ENCODE measurements at places on chromosomes 11 and 22. TPM values are rescaled to one million over a fixed set of nuclear protein-coding genes. Genes with fewer than 3 reads are reported as not detected.
A peak's percentile ranks its signal among the peaks of the same experiment; 100 is the strongest.

- no peak overlapping the region for H3K4me3 ChIP-seq
- H3K27ac ChIP-seq = peak overlapping the region; percentile 56
- no peak for DNase-seq
- H3K4me1 ChIP-seq = peaks cover 28% of the 10 kb centered on the region
- no peaks in the 10 kb centered on the region for H3K36me3 ChIP-seq
- no peaks in the 10 kb centered on the region for H3K27me3 ChIP-seq
Measured at GRCh38 chr11:59707371-59707770, 6.3 kb downstream of the OR10V1 start.

DNA sequence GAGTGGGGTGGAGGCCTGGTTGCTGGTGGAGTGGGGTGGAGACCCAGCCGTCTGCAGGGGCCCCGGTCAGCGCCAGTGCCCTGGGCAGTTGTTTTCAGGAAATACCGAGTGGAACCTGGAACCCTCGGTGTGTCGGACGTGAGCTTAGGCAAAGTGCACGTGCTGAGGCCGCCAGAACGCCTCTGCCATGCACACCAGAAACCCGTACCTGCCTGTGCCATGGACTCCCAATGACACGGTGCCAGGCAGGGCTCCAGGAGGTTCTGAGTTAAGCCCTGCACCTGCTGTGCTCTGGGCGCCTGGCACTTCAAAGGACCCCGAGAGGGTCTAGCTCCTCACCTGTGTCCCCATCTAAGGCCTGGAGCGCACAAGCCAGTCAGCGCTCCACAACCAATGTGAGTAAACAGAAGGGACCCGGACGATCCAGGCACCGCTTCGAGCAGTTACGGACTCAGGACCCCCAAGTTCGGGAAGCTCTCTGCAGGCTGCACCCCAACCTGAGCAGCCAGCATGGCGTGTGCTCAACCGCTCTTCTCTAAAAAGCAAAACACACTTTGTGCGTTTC lies 12.3 kb downstream of the TOLLIP start:
- DNase-seq = no peak
- no peaks in the 10 kb centered on the region for H3K36me3 ChIP-seq
- no peak overlapping the region for H3K27ac ChIP-seq
- H3K27me3 ChIP-seq = no peaks in the 10 kb centered on the region
- no peak overlapping the region for H3K4me3 ChIP-seq
- peaks cover 11% of the 10 kb centered on the region for H3K4me1 ChIP-seq

DNA sequence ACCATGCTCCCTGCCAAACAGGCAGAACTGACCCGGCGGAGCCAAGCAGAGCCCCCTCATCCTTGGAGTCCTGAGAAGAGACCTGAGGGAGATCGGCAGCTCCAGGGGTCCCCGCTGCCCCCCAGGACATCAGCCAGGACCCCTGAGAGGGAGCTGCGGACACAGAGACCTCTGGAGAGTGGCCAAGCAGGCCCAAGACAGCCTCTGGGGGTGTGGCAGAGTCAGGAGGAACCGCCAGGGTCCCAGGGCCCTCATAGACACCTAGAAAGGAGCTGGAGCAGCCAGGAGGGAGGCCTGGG lies 37.5 kb downstream of the TRIOBP start:
- no peaks in the 10 kb centered on the region for H3K36me3 ChIP-seq
- H3K27ac ChIP-seq = no peak overlapping the region
- no peak overlapping the region for H3K4me3 ChIP-seq
- peaks cover 9% of the 10 kb centered on the region for H3K4me1 ChIP-seq
- no peaks in the 10 kb centered on the region for H3K27me3 ChIP-seq
- DNase-seq = no peak

- H3K4me1 ChIP-seq = no peaks in the 10 kb centered on the region
- H3K27ac ChIP-seq = no peak overlapping the region
- H3K36me3 ChIP-seq = 0 out of 2 replicates have a peak, but pooled peaks cover 6% of the 10 kb centered on the region
- DNase-seq = no peak
- no peaks in the 10 kb centered on the region for H3K27me3 ChIP-seq
Measured at GRCh38 chr11:110599207-110599606, 113.0 kb downstream of the ARHGAP20 start.

GRCh38 chr22:25896592-25896991 lies 154.6 kb downstream of the MYO18B start:
- DNase-seq = no peak
- no peak overlapping the region for H3K27ac ChIP-seq
- no peaks in the 10 kb centered on the region for H3K36me3 ChIP-seq
- no peaks in the 10 kb centered on the region for H3K4me1 ChIP-seq
- H3K4me3 ChIP-seq = no peak overlapping the region
- no peaks in the 10 kb centered on the region for H3K27me3 ChIP-seq

- no peak overlapping the region for H3K4me3 ChIP-seq
- H3K27me3 ChIP-seq = no peaks in the 10 kb centered on the region
- no peak overlapping the region for H3K27ac ChIP-seq
- DNase-seq = no peak
Measured at GRCh38 chr22:35873426-35873825, 155.2 kb downstream of the RBFOX2 start.

Gene APOL5
- not detected for total RNA-seq

DNA sequence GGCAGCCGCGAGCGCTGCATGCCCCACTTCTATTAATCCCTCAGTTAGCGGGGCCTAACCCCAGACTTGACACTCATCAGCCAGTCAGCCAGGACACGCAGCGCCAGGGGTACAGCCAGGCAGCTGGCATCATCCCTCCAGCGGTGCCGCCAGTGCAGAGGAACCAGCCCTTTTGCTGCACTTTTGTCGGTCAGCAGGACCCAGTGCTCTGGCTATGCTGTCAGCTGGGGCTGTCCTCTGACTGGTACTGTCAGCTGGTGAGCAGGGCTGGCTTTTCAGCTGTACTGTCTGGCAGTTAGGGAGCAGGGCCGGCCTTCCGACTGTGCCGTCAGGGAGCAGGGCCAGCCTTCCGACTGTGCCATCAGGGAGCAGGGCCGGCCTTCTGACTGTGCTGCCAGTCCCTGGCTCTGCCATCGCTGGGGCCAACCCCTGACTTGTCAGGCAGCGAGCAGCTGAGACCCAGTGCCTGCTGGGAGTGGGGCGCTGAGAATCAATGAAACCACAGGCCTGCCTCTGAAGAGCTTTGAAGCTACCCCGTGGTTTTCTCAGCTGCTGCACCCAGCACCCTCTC lies 115.4 kb downstream of the KIAA1671 start:
- no peaks in the 10 kb centered on the region for H3K4me1 ChIP-seq
- peak; percentile 32 for DNase-seq
- H3K27ac ChIP-seq = no peak overlapping the region
- H3K4me3 ChIP-seq = no peak overlapping the region

DNA sequence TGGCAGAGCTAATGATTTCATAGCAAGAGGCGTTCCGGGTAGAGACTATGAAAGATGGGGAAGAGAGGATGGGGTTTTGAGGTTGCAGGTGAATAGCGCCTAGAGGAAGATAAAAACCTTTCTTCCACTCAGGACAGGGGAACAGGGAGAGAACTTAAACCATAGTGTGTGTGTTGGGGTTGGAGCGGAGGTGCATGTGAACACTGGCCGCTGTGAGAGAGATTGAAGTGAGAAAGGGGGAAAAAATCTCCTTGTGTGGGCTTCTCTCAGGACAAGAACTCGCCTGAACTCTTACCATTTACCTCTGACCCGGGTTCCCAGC lies 3.4 kb downstream of the BSX start:
- H3K27me3 ChIP-seq = peaks cover 97% of the 10 kb centered on the region
- no peaks in the 10 kb centered on the region for H3K4me1 ChIP-seq
- no peaks in the 10 kb centered on the region for H3K36me3 ChIP-seq
- no peak overlapping the region for H3K27ac ChIP-seq
- no peak overlapping the region for H3K4me3 ChIP-seq

Gene GRAMD1B
- 14.8 TPM for total RNA-seq

DNA sequence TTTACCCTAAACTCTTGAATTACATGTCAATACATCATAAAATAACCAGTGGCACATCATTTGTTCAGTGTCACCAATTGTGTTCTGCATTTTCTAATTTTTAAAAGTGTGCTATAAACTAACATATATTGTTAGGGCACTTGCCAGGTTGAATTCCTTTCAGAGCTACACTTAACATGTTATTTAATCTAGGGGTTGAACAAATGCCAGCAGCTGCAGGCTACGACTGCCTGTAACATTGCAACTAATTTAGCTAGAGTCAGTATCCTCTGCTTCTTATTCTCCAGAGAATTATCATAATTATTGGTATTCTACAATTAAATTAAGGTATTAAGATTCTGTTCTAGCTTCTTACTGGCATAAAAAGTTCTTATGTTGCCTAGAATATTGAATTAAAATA lies 46.4 kb upstream of the ARHGAP42 start:
- H3K27ac ChIP-seq = no peak overlapping the region
- no peak overlapping the region for H3K4me3 ChIP-seq
- no peaks in the 10 kb centered on the region for H3K36me3 ChIP-seq
- H3K27me3 ChIP-seq = peaks cover 8% of the 10 kb centered on the region

Gene MS4A3
- not detected for total RNA-seq

- H3K4me3 ChIP-seq = no peak overlapping the region
- peak; percentile 49 for DNase-seq
- H3K27ac ChIP-seq = no peak overlapping the region
- H3K36me3 ChIP-seq = no peaks in the 10 kb centered on the region
- H3K27me3 ChIP-seq = no peaks in the 10 kb centered on the region
Measured at GRCh38 chr11:68383976-68384501, 71.6 kb downstream of the LRP5 start.

- no peaks in the 10 kb centered on the region for H3K27me3 ChIP-seq
- H3K4me1 ChIP-seq = no peaks in the 10 kb centered on the region
- no peak overlapping the region for H3K4me3 ChIP-seq
- DNase-seq = no peak
- H3K27ac ChIP-seq = no peak overlapping the region
Measured at GRCh38 chr11:78577495-78577894, 2.8 kb upstream of the NARS2 start.

GRCh38 chr11:76166314-76166713 lies 40.0 kb downstream of the WNT11 start:
- H3K27me3 ChIP-seq = peaks cover 6% of the 10 kb centered on the region
- H3K4me3 ChIP-seq = no peak overlapping the region
- DNase-seq = no peak
- no peaks in the 10 kb centered on the region for H3K36me3 ChIP-seq

GRCh38 chr11:92962446-92962845 lies 7.0 kb upstream of the MTNR1B start:
- H3K27ac ChIP-seq = no peak overlapping the region
- no peaks in the 10 kb centered on the region for H3K36me3 ChIP-seq
- no peak for DNase-seq

GRCh38 chr11:121159741-121160140 lies 58.7 kb downstream of the TECTA start:
- no peak for DNase-seq
- H3K4me1 ChIP-seq = no peaks in the 10 kb centered on the region
- H3K27ac ChIP-seq = no peak overlapping the region
- H3K36me3 ChIP-seq = no peaks in the 10 kb centered on the region
- 0 out of 2 replicates have a peak, but pooled peaks cover 6% of the 10 kb centered on the region for H3K27me3 ChIP-seq
- no peak overlapping the region for H3K4me3 ChIP-seq

- no peaks in the 10 kb centered on the region for H3K4me1 ChIP-seq
- H3K4me3 ChIP-seq = no peak overlapping the region
- no peak for DNase-seq
- no peaks in the 10 kb centered on the region for H3K36me3 ChIP-seq
- no peaks in the 10 kb centered on the region for H3K27me3 ChIP-seq
Measured at GRCh38 chr22:25212337-25212736, 7.1 kb upstream of the CRYBB2 start.

- H3K27ac ChIP-seq = no peak overlapping the region
- H3K36me3 ChIP-seq = no peaks in the 10 kb centered on the region
- no peaks in the 10 kb centered on the region for H3K4me1 ChIP-seq
- no peak overlapping the region for H3K4me3 ChIP-seq
- DNase-seq = no peak
Measured at GRCh38 chr22:47597041-47597440, 834.6 kb downstream of the TBC1D22A start.

Gene SLC7A4
- not detected for total RNA-seq

Gene CRYBB2
- total RNA-seq = not detected

GRCh38 chr11:36037031-36037430 lies 93.2 kb downstream of the LDLRAD3 start:
- no peaks in the 10 kb centered on the region for H3K27me3 ChIP-seq
- no peaks in the 10 kb centered on the region for H3K36me3 ChIP-seq
- H3K27ac ChIP-seq = no peak overlapping the region
- peaks cover 18% of the 10 kb centered on the region for H3K4me1 ChIP-seq
- no peak overlapping the region for H3K4me3 ChIP-seq
- DNase-seq = peak; percentile 47

- no peaks in the 10 kb centered on the region for H3K36me3 ChIP-seq
- H3K4me3 ChIP-seq = no peak overlapping the region
- no peaks in the 10 kb centered on the region for H3K27me3 ChIP-seq
Measured at GRCh38 chr22:48393041-48393370, 1434.7 kb downstream of the BRD1 start.

GRCh38 chr11:92770981-92771380 lies 198.5 kb upstream of the MTNR1B start:
- H3K27me3 ChIP-seq = peaks cover 7% of the 10 kb centered on the region
- no peaks in the 10 kb centered on the region for H3K4me1 ChIP-seq
- H3K27ac ChIP-seq = no peak overlapping the region
- no peaks in the 10 kb centered on the region for H3K36me3 ChIP-seq
- H3K4me3 ChIP-seq = no peak overlapping the region

Gene TCN2
- total RNA-seq = 8.1 TPM

DNA sequence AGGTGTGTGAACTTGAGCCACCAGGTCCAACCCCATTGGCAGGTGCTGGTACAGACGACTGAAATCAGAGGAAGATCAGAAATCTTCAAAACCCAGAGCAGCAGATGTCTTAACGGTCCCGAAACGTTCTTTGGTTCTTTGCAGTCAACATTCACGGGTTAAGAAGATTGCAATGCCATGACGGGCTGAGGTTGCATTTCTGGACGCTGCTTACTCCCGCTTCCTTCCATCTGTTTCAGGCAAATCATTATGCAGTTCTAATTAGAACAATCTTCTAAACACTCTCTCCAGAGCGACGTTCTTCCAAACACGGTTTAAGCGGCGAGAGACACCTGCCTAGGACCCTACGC lies 492 bp upstream of the LUZP2 start:
- peaks cover 40% of the 10 kb centered on the region for H3K27me3 ChIP-seq
- no peak overlapping the region for H3K27ac ChIP-seq
- DNase-seq = peak; percentile 3
- H3K4me1 ChIP-seq = no peaks in the 10 kb centered on the region

DNA sequence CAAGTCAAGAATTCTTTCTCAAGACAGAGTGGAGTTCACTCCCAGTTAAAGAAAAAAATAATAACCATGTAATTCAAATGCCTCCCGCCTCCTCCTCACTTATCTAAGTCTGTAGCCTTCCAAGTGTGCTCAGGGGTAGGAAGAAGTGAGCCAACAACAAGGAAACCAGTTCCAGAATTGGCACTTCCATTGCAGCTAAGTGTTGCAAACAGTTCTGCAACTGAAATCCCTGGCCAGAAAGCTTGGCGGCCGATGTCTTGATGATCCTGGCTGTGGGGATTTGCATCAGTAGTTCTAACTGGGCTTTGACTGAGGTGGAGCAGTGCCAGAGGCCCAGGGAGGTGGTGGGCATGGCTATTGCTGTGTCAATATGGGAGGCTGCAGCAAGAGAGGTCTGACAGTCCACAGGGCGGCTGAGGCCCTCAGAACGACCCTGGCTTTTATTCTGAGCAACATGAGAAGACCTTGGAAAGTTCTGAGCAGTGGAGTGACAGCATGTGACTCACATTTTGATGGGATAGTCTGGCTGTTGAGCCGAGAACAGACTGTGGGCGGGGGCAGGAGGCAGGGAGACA lies 19.2 kb downstream of the DHCR7 start:
- H3K27me3 ChIP-seq = peaks cover 12% of the 10 kb centered on the region
- H3K36me3 ChIP-seq = no peaks in the 10 kb centered on the region
- H3K4me1 ChIP-seq = 0 out of 2 replicates have a peak, but pooled peaks cover 4% of the 10 kb centered on the region
- H3K27ac ChIP-seq = no peak overlapping the region

Gene CRYBA4
- total RNA-seq = not detected

Gene DAGLA
- 2.3 TPM for total RNA-seq

Gene OR52N4
- not detected for total RNA-seq

- no peaks in the 10 kb centered on the region for H3K4me1 ChIP-seq
- H3K36me3 ChIP-seq = no peaks in the 10 kb centered on the region
- H3K27ac ChIP-seq = no peak overlapping the region
- H3K27me3 ChIP-seq = peaks cover 36% of the 10 kb centered on the region
Measured at GRCh38 chr11:77454867-77455655, 18.8 kb downstream of the PAK1 start.
